ENCODE measurements at places on chromosomes 12 and 14. TPM values are rescaled to one million over a fixed set of nuclear protein-coding genes. Genes with fewer than 3 reads are reported as not detected.

Gene LRFN5
- 0.35 TPM for total RNA-seq

Gene NGB
- not detected for total RNA-seq

Gene GPRC5D
- total RNA-seq = not detected

Gene A2ML1
- total RNA-seq = not detected

Gene EML1
- 29.9 TPM for total RNA-seq

Gene PLCZ1
- not detected for total RNA-seq

Gene CLEC1B
- not detected for total RNA-seq

Gene PLA2G1B
- not detected for total RNA-seq

Gene RAB21
- 191 TPM for total RNA-seq

Gene TRIM9
- 1.5 TPM for total RNA-seq

Gene SOCS4
- total RNA-seq = 19.8 TPM

Gene INHBC
- total RNA-seq = not detected

Gene JDP2
- 13.4 TPM for total RNA-seq

Gene MYO1H
- not detected for total RNA-seq

Gene MFAP5
- total RNA-seq = 20.8 TPM

Gene CRY1
- total RNA-seq = 12.0 TPM

Gene SAMD4A
- total RNA-seq = 252 TPM

Gene TMEM119
- total RNA-seq = 3.4 TPM

Data from cardiac septum (tissue), 1 donor.